DMS 273 treated with DMSO at 0.1 percent for 48 hours (cell line): ENCODE measurements at places on chromosomes 3 and 15.

DNA sequence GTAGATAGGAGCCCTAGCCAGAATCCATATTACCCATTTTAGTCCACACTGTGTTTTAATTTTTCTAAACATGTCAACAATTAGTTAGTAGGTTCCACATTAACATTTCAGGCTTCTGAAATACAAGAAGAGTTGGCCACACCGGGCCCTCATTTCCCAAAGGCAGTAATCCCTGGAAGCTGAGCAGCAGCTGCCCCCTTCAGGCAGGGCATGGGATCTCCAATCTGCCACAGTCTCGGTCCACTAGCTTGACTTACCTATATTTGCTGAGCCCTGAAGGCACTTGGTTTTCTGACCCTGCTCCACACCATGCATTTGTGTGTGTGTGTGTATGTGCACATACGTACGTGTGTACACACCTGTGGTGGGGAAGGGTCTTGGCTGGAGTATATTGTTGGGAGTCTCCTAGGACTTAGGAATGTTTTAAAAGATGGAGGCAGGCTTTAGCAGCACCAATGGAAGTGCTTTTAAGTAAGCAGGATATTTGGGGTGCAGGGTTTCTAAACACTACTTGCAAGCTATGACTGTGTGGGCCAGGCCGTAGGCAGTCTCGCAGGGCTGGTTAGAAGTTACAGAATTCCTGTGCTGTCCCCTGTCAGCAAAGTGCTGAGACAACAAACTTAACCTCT lies 71.2 kb upstream of the SOX14 start:
- DNase-seq = peak; percentile 31

DNA sequence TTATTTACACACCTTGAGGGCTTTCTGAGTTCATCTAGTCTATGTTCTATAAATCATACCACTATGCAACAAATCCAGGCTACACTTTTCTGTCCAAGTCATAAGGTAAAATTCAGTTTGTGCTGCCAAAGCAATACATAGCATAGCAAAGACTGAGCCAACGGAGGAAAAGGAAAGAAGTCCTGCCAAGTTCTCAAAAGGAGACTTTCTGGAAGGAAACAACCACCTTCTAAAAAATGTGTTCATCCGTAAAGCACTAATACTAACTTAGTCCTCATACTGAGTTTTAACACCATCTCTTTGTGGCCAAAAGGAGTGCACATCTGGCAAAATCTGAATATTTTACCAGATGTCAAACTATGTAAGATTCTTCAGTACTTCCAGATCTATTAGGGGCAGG lies 620.2 kb downstream of the RBMS3 start:
- DNase-seq = no peak

- no peak for DNase-seq
Observed at GRCh38 chr3:54123776-54124196, 1.4 kb downstream of the CACNA2D3 start.

- DNase-seq = no peak
Observed at GRCh38 chr3:41430886-41431285, 231.6 kb downstream of the CTNNB1 start.

GRCh38 chr15:80550219-80550907 lies 144.7 kb upstream of the ABHD17C start:
- no peak for DNase-seq

DNA sequence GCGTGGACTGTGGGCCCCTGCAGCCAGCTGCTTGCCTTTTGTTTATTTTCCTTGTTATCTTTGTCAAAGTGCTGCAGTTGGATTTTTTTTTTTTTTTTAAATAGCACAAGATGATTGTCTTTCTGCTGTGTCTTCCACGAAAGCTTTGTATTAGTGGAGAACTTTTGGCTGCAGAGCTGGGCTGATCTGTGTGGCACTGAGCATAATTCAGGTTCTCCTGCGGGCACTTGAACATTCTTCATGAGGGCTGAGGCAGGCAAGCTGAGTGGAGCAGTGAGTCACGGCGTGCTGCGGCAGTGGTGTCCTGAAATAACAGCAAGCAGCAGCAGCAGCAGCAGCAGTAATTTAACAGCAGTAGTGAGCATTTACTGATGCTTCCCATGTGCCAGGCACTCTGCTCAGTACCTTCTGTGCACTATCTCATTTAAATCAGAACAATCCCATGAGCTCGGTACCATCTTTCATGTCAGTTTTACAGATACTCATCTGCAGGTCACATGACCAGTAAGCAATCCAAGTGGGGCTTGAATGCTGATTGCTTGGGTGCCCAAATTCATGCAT lies 45.8 kb downstream of the MITF start:
- DNase-seq = peak; percentile 10

DNA sequence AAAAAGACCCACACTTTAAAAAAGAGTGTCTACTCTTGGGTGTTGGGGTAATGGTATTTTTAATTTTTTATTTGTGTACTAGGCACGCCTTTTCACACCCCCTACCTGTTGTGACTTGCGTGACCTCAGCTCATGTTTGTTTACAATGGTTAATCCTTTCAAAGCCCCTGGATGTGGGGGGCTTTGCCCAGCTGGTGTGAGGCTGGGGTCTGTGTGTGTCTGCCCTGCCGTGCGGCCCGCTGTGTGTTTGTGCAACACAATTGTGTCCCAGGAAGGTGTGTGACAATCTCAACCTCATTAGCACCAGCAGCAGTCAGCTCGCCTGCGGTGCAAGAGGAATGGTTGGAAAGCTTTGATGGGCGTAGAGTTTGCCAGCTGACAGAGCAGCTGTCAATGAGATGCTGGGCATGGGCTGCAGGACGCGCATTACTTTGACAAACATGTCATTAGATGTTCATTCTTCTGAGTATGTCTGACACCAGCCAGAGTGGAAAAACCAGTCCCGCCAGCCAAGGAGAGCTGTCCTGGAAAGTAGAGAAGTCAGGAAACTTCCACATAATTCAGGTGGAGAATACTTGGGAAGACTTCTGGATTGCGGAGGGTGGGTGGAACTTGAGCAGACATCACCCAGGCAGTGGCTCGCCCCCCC lies 9.6 kb downstream of the LRRK1 start:
- DNase-seq = no peak

GRCh38 chr3:128567705-128568356 lies 74.8 kb upstream of the GATA2 start:
- DNase-seq = no peak

DNA sequence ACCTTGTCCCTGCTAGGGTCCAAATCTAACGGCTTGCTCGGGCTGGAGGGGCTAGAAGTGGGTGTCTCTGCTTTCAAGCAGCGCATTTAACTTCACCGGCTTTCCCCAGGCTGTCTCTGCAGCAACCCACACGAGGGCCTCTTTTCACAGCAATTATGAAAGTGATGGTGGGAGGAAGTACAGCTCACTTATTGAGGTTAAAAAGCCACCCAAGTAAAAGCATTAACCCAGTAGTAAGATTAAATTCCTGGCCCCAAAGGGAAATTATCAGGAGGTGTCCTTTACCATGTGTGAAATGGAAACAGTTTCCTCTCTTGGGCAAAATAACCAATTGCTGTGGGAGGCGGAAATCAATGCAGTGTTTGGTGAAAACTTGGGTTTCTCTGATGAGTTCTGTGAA lies 41.1 kb downstream of the NGRN start:
- DNase-seq = no peak

- DNase-seq = peak; percentile 21
Observed at GRCh38 chr15:44296625-44297524, 8.4 kb downstream of the GOLM2 start.

DNA sequence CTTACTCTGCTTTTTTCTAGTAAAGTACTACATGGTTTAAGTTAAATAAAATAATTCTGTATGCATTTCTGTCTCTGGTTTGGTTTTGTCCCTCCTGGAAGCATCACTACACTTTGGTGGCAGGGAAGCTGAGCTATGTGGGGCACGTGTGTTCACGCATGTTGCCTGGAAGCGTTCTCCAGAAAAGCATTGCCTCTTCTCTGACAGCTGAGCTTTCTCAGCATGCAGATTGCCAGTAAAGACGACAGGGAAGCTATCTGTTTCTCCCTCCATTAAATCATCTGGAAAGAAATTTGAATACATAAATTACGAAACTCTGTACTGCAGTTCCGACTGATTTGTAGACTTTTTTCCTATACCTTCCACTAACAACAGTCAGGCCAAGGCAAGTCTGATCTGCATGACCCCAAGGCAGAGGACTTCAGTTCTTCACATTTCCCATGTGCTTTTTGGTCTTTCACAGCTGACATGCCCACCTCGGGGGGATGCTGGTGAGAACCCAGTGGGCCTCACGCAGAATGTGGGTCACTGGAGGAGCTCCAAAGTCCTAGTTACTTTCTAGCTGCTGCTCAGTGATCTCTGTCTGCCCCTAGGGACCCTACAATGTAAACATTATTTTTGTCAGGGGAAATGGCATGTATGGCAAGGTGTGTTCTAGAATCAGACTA lies 43.0 kb downstream of the PGPEP1L start:
- DNase-seq = no peak

DNA sequence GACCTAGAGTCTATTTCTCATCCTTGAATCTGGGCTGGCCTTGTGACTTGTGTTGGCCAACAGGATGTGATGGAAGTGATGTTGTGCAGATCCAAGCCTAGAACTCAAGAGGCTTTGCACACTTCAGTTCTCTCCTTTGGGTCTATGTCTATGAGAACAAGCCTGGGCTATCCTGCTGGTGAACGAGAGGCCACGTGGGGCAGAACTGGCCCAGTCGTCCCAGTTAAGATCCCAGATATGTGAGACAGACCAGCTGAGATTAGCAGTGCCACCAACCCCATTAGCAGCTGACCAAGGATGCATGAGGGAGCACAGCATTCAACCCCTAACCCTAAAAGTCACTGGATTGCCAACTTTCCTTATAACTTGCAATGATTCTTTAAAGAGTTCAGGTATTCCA lies 99.7 kb downstream of the CTNNB1 start:
- DNase-seq = no peak

DNA sequence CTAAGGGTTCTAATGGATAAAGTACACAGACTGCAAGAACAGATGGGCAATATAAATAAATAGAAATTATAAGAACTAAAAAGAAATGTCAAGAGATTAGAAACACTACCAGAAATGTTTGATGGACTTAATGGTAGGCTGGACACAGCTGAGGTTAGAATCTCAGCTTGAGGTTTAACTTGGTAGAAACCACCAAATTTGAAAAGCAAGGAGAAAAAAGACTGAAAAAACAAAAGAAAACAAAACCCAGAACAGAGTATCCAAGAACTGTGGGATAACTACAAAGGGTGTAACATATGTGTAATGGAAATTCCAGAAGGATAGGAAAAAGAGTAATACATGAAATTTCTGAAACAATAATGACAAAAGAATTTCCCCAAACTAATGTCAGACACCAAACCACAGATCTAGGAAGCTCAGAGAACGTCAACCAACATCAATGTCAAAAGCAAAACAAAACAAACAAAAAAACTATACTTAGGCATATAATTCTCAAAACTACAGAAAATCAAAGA lies 35.0 kb downstream of the RFX7 start:
- no peak for DNase-seq
